ENCODE measurements at places on chromosomes 16 and 17. TPM values are rescaled to one million over a fixed set of nuclear protein-coding genes. Genes with fewer than 3 reads are reported as not detected.

Gene SLC12A4
- 168 TPM for total RNA-seq

Gene PPY
- not detected for total RNA-seq

Gene SULT1A4
- not detected for total RNA-seq

Gene OTOP3
- not detected for total RNA-seq

Gene MFSD6L
- not detected for total RNA-seq

Gene G6PC1
- total RNA-seq = not detected

Gene NPIPB13
- total RNA-seq = 6.5 TPM

Gene OR1A1
- not detected for total RNA-seq

Gene CA7
- not detected for total RNA-seq

Gene SCGB1C2
- not detected for total RNA-seq

Gene HEATR9
- total RNA-seq = not detected

Gene NPIPA7
- 12.9 TPM for total RNA-seq

Gene SEPTIN1
- total RNA-seq = 3.0 TPM

Gene PMFBP1
- 1.4 TPM for total RNA-seq

Gene VPS35L
- total RNA-seq = 41.6 TPM

Gene CHST6
- total RNA-seq = 8.3 TPM

Gene CSF3
- total RNA-seq = 43.2 TPM

- no peak for DNase-seq
Observed at GRCh38 chr16:69717066-69717465, 9.3 kb downstream of the NQO1 start.

- DNase-seq = no peak
Observed at GRCh38 chr16:67234180-67234597, 7.3 kb downstream of the TMEM208 start.

DNA sequence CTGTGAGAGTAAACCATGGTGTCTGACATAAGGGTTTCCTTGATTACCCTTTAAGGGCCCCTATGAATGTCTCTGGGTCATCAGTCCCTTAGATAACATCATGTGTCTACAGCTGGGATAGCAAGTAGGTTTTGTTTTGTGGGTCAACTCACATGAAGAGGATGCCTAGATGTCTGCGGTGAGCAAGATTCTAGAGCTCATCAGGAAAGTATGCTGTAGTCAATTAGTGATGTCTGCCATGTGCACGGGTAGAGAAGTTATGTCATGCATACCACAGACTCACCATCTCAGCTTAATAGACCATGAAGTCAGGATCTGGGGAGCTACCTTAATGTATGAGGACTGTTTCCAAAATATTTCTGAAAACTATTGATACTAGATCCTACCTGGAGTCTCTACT, 57.5 kb downstream of the CDH13 start:
- no peak for DNase-seq

DNA sequence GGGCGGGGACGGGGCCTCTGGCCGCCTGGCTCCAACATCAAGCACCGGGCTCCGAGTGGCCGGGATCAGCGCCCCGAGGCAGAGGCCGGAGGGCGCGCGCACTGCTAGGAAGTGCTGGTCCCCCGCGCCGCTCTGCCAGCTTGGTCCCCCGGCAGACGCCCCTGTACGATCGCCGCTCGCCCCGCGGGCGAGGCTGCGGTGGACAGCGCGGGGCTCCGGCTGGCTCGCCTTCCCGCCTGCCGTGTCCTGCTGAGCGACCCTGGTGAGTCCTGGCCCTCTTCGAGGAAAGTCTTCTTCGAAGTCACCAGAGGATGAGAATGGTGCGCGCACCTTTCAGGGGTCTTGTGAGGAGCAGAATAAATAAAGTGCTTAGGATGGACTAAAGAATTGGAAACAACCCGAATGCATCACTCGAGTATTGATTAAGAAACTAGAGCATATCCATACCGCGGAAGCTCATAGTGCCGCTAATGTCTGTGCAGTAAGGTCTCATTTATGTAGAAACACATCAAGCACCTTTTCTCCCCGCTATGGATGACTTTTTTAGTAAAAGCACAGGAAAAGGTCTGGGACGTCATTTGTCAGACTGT, 392 bp downstream of the ZNF213 start:
- no peak for DNase-seq

DNA sequence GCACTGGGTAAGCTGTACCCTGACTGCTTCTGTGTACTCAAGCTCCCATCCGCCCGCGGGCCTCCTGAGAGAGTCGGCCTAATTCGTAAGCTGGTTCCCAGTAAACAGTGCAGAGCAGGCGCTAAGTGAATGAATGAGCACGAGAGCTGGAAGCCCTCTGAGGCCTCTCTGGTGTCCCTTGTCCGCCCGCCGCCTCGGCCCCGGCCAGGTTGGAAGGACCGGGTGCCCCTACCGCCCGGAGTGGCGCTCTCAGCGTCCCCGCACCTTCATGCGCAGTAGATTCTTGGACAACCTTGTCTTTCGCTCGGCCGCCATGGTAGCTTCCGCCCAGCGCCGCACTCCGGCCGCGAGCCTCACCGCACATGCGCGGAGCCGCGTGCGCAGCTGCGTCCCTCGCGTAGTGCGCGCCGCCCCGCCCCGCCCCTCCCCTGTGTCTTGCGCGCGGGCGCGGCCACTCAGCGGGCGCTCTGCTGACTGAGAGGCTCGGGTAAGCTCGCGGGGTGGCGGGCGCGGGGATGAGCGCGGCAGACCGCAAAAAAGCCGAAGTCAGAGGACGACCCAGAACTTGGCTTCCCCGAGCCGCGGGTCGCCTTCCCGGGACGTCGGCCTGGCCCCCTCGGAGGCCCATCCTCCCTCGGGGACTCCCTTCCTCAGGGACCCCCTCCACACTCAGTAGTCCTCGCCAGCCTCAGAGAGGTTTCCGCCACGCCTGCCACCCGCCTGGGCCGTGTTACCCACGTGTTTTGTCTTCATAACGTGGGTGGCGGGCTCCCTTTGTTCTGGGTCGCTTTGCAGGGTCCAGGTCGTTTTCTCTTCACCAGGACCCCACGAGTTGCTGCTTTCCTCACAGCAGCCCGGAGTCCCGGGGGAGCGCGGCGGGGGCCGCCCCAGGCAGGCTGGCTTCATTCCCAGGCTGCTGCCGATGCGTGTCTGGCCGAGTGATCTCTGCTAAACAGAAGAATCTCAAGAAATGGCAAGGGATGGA, at the start of gene MPHOSPH6:
Gene MPHOSPH6, minus strand, starts transcription at position 364 of the 985 bp plus-strand sequence. Its CDS starts 49 bp downstream, at position 315.
- DNase-seq = peak; percentile 54

- no peak for DNase-seq
Observed at GRCh38 chr16:87690911-87691685, 74.7 kb downstream of the KLHDC4 start.

GRCh38 chr17:16352303-16352666, 984 bp downstream of the CENPV start:
- no peak for DNase-seq

GRCh38 chr16:80233097-80233835, 307.5 kb upstream of the DYNLRB2 start:
- DNase-seq = no peak

- DNase-seq = no peak
Observed at GRCh38 chr17:77416105-77416713, 275.4 kb downstream of the SEC14L1 start.

- no peak for DNase-seq
Observed at GRCh38 chr16:86595983-86596605, 17.7 kb downstream of the FOXL1 start.

DNA sequence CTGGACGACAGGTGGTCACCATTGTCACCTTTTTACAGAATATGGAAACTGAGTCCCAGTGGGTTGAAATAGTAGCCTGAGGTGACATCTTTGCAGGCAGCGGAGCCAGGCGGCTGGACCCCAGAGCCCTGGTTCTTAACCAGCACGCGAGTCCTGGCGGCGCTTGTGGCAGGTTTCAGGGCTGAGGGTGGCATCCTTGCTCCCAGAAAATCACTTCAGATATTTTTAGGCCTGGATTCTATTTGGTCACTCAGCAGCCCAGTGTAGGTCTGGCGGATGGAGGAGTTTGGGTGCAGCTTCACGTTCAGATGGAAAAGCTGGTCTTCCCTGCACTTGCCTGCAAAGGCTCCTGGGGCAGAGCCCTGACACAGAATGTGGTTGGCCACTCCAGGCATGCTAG, 354.0 kb downstream of the SNX29 start:
- no peak for DNase-seq

DNA sequence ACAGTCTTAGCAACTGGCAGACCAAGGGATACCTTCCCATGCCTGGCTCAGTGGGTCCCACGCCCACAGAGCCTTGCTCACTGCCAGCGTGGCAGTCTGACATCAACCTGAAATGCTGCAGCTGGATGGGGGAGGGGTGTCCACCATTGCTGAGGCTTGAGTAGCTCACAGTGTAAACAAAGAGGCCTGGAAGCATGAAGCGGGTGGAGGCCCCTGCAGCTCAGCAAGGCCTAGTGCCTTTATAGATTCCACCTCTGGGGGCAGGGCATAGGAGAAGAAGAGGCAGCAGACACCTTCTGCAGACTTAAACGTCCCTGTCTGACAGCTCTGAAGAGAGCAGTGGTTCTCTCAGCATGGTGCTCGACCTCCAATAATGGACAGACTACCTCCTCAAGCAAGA, 263.2 kb downstream of the KIF2B start:
- no peak for DNase-seq

GRCh38 chr17:33291248-33292200, 1.6 kb downstream of the ASIC2 start:
- no peak for DNase-seq

- DNase-seq = no peak
Observed at GRCh38 chr17:59369031-59369975, 37.8 kb downstream of the YPEL2 start.

GRCh38 chr16:66662445-66663194, 33.9 kb downstream of the CMTM4 start:
- no peak for DNase-seq

- no peak for DNase-seq
Observed at GRCh38 chr17:14042411-14042810, 26.9 kb upstream of the COX10 start.

GRCh38 chr17:17021194-17021863, 20.9 kb upstream of the MPRIP start:
- DNase-seq = peak; percentile 72

- no peak for DNase-seq
Observed at GRCh38 chr17:46878055-46878454, 26.7 kb downstream of the WNT9B start.

DNA sequence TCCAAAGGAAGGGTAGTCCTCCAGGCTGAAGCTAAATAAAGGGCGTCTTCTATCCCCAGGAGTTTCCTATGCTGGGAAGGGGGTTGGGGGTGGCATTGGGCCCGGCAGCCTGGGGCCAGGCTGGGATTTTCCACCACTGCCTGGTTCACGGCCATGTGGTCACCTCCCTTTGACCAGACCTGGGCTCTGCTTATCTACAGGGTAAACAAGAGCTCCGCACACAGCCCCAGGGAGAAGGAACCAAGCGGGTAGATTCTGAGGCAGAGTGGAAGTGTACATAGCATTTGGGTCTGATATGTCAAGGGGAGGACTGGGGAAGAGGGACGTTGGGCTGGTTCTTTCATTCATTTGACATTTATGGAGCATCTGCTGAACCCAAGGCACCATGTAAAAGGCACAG, 27.2 kb upstream of the TMEM220 start:
- no peak for DNase-seq

DNA sequence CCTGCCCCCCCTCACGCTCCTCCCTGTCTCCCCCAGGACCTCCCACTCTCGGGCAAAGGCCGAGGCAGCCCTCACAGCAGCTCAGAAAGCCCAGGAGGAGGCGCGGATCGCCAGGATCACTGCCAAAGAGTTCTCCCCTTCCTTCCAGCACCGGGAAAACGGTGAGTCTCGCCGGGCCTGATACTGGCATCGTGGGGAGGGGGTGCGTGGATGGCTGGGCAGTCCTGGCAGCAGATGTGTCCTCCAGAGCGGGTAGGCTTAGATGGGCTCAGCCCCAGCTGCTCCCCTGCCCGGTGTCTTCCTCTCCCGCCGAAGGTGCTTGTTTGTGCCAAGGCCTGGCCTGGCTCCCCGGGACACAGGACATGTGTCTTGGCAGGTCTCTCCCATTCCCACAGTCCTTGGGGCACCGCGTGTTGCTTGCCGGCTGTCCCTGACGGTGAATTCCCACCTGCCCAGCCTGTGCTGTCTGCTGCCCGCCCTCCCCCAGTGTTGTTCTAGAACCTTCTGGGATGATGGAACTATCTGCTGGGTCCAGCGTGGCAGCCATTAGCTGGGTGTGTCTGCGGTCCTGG, 81.6 kb downstream of the KLHDC4 start:
- DNase-seq = no peak

GRCh38 chr17:50221864-50222545, 20.6 kb upstream of the COL1A1 start:
- peak; percentile 62 for DNase-seq

- DNase-seq = no peak
Observed at GRCh38 chr17:72297326-72298115, 176.7 kb downstream of the SOX9 start.

DNA sequence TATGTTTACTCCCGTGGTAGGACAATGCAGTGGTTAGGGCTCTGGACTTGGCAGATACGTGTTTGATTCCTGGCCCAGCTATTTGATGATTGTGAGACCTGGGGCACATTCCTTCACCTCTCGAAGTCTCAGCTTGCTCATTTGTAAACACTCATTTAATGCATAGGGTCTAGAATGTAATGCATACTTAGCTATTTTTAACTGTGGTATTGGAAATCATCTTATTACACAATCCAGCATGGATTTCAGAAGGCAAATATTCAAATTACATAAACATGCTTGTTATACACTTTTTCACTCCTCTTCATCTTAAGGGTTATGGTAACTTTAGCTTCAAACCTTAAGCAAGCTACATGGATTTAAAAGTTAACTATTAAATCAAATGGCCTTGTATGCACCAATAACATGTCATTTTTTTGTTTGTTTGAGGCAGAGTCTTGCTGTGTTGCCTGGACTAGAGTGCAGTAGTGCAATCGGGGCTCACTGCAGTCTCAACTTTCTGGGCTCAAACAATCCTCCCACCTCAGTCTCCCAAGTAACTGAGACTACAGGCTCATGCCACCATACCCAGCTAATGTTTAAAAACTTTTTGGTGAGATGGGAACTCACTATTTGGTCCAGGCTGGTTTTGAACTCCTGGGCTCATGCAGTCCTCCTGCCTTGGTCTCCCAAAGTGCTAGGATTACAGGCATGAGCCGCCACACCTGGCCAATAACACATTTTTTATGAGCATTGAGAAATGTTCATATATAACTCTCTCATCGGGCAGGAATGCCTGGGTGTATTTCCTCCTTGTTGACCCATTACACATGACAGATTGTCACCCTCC, 52.5 kb downstream of the VAT1L start:
- DNase-seq = no peak

- DNase-seq = no peak
Observed at GRCh38 chr16:68676113-68676860, 31.2 kb downstream of the CDH3 start.

GRCh38 chr16:635573-636205, 416 bp downstream of the METTL26 start:
- DNase-seq = no peak

GRCh38 chr16:879461-879861, 78.9 kb upstream of the GNG13 start:
- no peak for DNase-seq
